Muscle of leg (tissue), 16 donors: ENCODE measurements at places on chromosomes 13 and 19. TPM values are rescaled to one million over a fixed set of nuclear protein-coding genes. Genes with fewer than 3 reads are reported as not detected.

- no peak for DNase-seq
Observed at GRCh38 chr19:33957804-33958203, 161.1 kb downstream of the KCTD15 start.

LRP3 gene
- polyA plus RNA-seq = 19.4 TPM

GRCh38 chr13:91893040-91893439, 494.6 kb downstream of the GPC5 start:
- DNase-seq = no peak

- DNase-seq = no peak
Observed at GRCh38 chr13:40381935-40382764, 284.3 kb downstream of the FOXO1 start.

DNA sequence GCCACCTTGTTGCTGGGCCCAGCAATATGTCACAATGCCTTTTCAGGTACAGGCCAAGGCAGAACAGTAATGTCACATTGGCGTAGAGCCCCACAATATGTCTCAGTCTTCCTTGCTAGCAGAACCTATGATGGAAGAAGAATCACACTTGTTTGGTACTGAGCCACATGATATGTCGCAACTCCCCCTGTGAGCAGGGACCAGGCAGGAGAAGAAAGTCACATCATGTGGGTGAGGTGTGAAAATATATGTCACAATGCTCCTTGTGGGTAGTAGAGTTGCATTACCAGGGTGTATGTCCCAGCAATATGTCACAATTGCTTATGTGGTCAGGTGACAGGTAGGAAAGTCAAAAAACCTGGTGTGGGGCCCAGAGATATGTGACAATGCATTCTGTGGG, 7.1 kb upstream of the ZNF91 start:
- no peak for DNase-seq

- DNase-seq = no peak
Observed at GRCh38 chr19:17078920-17079709, 3.5 kb downstream of the MYO9B start.

ZC3H13 gene
- 37.7 TPM for polyA plus RNA-seq

CELF5 gene
- 0.15 TPM for polyA plus RNA-seq

- DNase-seq = peak; percentile 99
Observed at GRCh38 chr19:48637449-48637947, 319 bp upstream of the DBP start.

GRCh38 chr13:29429286-29429900, 166.1 kb downstream of the SLC7A1 start:
- DNase-seq = no peak

- DNase-seq = no peak
Observed at GRCh38 chr19:34351382-34351826, 13.6 kb upstream of the GPI start.

CGB5 gene
- polyA plus RNA-seq = not detected

- DNase-seq = no peak
Observed at GRCh38 chr13:26605845-26606244, 48.4 kb downstream of the WASF3 start.

- no peak for DNase-seq
Observed at GRCh38 chr19:15129856-15130585, 22.8 kb downstream of the SYDE1 start.

DNA sequence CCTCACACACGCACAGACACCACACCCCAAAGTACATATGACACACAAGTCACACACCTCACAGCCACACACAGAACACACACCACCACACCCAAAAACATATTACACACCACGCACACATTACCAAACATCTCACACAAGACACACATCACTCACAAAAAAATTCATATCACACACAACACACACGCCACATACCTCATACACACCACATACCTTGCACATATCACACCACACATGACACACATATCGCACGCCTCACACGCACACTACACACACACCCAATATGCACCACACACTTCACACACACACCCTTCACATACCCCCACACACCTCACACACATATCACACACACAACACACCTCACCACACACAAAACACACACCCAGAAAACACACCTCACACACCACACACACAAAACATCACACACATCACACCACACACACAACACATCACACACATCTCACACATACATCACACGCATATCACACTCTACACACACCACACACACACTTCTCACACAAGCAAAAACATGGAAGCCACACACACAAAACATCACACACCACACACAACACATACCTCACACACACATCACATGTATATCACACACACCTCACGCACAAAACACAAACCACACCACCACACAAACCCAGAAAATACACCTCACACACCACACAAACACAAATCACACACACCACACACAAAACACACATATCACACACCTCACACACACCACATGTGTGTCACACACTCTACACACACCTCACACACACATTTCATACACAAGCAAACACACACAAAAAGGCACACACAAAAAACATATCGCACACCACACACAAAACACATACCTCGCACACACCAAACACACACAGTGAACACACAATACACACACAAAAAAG, 132.1 kb downstream of the CRYL1 start:
- DNase-seq = no peak

COX7A1 gene
- polyA plus RNA-seq = 245 TPM

OVOL3 gene
- not detected for polyA plus RNA-seq

ATP4B gene
- 0.07 TPM for polyA plus RNA-seq

ATP1A3 gene
- 0.49 TPM for polyA plus RNA-seq

FAAP24 gene
- polyA plus RNA-seq = 2.1 TPM

DNA sequence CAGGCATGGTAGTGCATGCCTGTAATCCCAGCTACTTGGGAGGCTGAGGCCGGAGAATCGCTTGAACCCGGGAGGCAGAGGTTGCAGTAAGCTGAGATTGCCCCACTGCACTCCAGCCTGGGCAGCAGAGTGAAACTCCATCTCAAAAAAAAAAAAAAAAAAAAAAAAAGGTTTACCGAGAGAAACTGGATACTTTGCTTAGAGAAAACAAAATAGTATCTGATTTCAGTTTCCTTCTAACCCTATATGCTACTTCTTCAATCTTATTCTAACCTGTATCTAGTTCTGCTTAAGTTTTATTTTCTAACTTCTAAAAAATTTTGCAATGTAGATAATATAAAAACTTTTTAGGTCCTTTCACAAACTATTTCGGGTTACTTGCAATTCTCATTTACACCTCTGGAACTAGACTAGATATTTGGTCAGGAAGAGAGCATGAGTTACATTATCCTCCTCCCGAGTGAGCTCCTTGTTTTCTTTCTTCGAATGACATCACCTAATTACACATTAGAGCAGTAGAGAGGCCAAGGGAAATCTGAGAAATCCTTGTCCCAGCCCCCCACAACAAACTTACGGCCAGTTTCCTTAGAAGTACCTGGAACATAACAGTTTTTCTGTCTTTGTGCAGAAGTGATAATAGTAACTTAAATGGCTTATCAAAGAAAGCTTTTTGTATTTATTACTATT, 128.9 kb downstream of the B3GLCT start:
- DNase-seq = peak; percentile 68

NLRP9 gene
- not detected for polyA plus RNA-seq

KIR3DL1 gene
- polyA plus RNA-seq = not detected
